ENCODE measurements at places on chromosomes 7 and 10.

DNA sequence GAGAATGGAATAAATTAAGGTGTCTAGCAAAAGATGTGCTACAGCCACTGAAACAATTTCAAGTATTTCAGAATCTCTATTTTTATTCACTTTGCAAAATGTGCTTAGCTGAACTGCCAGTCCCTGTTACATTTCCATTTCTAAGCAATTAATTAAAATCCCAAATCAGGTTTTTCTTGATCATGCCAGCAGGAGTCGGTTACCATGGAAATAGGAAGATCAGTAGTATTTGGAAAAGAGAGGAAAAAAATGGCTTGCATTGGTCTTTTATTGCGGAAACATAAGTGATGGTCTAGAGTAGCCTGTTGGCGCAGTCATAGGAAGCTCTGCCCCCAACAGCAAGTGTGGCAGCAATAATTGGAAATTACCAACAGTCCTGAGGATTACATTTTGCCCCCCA is 867.1 kb downstream of the GATA3 start:
- no peaks in the 10 kb centered on the region for H3K36me3 ChIP-seq
- H3K4me3 ChIP-seq, result no peak overlapping the region
- H3K4me1 ChIP-seq, result peaks cover 9% of the 10 kb centered on the region
- no peaks in the 10 kb centered on the region for H3K27me3 ChIP-seq
- no peak for DNase-seq

DNA sequence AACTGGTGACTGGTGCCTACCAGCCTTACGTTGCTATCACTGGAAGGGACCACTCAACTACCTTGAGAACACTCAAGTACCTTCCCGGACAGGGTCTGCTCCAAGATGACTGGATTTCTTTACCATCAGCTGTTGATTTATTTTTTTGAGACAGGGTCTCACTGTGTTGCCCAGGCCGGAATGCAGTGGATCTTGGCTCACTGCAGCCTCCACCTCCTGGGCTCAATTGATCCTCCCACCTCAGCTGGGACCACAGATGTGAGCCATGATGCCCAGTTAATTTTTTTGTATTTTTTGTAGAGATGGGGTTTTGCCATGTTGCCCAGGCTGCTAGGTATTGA is 45.2 kb upstream of the DLG5 start:
- DNase-seq, result no peak
- H3K4me1 ChIP-seq, result no peaks in the 10 kb centered on the region
- H3K27ac ChIP-seq, result peak overlapping the region; percentile 27
- H3K36me3 ChIP-seq, result no peaks in the 10 kb centered on the region
- H3K4me3 ChIP-seq, result no peak overlapping the region
- H3K27me3 ChIP-seq, result no peaks in the 10 kb centered on the region

GRCh38 chr10:114271779-114272167 is 32.7 kb downstream of the VWA2 start:
- H3K27ac ChIP-seq, result no peak overlapping the region
- no peaks in the 10 kb centered on the region for H3K27me3 ChIP-seq
- no peak overlapping the region for H3K4me3 ChIP-seq
- DNase-seq, result no peak
- no peaks in the 10 kb centered on the region for H3K36me3 ChIP-seq

DNA sequence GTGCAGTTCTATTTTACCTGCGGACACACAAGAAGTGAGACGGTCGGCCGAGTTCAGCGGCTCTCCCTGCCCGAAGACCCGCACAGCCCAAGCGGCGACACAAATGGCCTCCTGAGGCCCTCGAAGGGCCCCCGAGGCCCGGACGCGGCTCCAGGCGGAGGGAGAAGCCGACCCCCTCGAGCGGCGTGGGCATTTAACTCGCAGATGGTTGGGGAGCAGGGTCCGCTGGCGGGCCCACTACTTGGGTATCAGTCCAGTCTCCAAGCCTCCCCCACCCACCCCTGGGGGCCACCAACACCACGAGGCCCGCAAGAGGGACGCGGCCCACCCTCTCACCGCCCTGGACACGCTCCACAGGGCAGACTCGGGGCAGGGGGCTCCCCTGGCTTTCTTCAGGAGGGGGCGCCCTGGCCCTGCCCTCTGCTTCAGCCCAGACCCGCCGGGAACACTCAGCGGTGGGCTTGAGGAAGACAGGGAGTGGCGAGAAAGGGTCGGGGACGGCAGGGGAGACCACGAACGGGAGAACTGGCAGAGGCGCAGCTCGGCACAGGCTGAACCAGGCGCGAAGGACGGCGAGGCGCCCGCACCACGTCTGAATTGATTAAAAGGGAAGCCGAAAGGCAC is 1.7 kb downstream of the IGF2BP3 start:
- H3K4me3 ChIP-seq, result peak overlapping the region; percentile 90
- H3K4me1 ChIP-seq, result peaks cover 5% of the 10 kb centered on the region
- peak overlapping the region; percentile 86 for H3K27ac ChIP-seq

DNA sequence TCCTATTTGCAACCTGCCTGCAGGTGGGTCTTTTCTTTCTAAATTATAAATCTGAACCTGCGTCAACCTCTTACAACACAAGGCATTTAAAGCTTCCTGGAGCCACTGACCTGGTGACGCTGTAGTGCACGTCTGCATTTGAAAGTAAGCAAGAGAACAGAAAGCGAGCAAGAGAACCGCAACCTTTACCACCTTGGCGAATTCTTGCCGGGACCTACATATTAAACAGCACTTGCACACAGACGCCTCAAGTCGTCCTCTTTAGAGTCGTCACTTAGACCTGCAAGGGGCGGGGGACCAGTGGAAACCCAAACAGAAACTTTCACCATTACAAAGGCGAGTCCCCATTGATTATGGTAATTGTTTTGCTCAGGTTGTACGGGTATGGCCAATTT is 9.5 kb downstream of the GLI3 start:
- no peaks in the 10 kb centered on the region for H3K27me3 ChIP-seq
- H3K4me1 ChIP-seq, result peaks cover 30% of the 10 kb centered on the region
- H3K36me3 ChIP-seq, result no peaks in the 10 kb centered on the region
- peak overlapping the region; percentile 67 for H3K4me3 ChIP-seq

DNA sequence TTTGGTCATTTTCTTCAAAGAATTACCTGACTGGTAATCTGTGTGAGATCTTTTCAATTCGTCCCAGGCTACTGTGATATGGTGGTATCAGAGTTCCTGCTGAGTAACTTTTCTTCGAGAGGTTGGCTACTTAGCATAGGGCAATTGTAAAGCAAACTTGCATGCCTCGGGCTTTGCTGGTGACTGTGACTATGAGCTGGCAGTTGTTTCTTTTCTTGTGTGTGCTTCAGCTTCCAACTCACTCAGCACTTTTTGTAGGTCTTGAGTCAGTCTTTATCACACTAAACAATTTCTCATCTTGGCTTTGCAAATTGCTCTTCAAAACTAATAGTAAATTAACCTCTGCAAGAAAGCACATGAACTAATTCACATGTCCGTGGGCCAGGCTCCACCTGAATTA is 44.3 kb downstream of the PRR15 start:
- H3K27ac ChIP-seq, result no peak overlapping the region
- peaks cover 5% of the 10 kb centered on the region for H3K4me1 ChIP-seq
- no peak overlapping the region for H3K4me3 ChIP-seq
- no peaks in the 10 kb centered on the region for H3K36me3 ChIP-seq

GRCh38 chr10:58817201-58817846 is 304.7 kb downstream of the BICC1 start:
- H3K27ac ChIP-seq, result no peak overlapping the region
- no peak for DNase-seq
- no peaks in the 10 kb centered on the region for H3K4me1 ChIP-seq
- no peaks in the 10 kb centered on the region for H3K27me3 ChIP-seq
- H3K36me3 ChIP-seq, result no peaks in the 10 kb centered on the region
- H3K4me3 ChIP-seq, result no peak overlapping the region

Data from H1 (cell line).